ENCODE measurements at places on chromosomes 7 and 10. TPM values are rescaled to one million over a fixed set of nuclear protein-coding genes. Genes with fewer than 3 reads are reported as not detected.

GRCh38 chr7:121219026-121219425 lies 109.8 kb upstream of the WNT16 start:
- DNase-seq: no peak

DNA sequence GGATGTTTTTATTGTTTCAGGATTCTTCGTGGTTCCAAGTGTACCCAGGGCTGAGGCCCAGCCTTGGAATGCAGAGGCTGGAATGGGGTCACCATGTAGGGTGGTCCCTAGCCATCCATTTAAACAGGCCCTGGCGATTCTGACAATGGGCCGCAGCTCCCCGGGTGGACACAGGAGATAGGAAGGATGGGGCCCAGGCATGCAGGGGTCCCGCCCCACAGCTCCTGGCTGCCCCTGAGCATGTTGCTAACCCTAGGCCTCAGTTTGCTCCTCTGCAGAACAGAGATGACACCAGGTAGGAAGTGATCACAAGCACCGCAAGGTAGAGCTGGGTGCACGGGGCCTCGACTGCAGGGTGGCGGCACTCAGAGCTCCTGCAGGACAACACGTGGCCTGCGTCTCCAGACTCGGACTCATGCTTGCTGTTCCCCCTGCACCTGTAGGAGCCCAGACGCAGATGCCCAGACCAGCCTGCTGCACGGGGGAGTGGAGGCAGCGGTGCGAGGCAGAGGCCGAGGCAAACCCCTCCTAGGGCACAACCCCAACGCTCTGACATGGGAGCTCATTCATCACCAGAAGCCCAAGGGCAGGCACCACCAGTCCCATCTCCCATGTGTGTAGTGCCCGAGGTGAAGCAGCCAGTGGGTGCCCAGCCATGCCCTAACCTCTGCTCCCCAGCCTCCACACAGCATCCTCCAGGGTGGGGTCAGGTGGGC lies 25.5 kb downstream of the VIPR2 start:
- DNase-seq: no peak

- no peak for DNase-seq
Measured at GRCh38 chr10:133565441-133566294, at the start of gene SYCE1. SYCE1 (minus strand) TSS chr10:133565583; CDS start chr10:133565529, 54 bp downstream.

DNA sequence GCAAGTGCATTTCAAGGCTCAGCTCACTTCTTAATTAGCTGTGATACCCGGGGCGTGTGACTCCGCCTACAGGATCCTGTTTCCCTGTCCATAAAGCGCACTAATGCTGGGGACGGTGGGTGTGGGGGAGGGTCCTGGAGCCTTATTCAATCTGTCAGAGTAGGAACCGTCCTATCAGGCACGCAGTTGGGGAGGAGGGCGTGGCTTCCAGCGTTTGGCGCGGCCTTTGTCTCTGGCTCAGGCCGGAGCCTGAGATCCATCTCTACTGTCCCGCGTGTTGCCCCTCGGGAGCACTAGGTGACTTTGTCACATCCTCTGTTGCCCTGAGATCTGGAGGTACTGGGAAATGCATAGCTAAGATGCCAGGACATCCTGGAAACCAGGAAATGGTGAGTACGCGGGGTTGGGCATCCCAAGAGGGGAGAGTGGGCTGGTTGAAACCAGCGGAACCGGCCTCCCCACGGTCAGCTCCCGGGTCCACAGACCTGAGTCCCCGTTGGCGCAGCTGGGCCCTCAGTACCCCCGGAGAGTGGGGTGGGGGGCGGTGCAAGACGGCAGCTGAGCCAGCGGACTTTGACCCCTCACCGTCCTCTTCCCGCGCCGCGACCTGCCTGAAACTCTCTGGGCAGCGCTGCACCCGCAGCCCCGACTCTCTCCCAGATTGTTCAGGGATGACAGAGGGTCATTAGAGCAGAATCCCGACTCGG lies 104.4 kb upstream of the ZNF92 start:
- peak; percentile 20 for DNase-seq

DNA sequence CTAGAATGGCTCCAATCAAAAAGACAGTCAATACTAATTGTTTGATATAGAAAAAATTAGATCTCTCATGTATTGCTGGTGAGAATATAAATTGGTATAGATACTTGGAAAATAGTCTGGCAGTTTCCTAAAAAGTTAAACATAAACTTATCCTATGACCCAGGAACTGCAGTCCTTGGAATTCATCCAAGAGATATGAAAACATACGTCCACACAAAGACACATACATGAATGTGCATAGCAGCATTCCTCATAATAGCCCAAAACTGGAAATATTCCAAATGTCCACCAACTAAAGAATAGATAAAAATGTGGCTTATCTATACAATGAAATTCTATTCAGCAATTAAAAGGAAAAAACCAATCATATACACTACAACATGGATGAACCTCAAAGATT lies 128.4 kb downstream of the ZFAND4 start:
- DNase-seq: no peak

DNA sequence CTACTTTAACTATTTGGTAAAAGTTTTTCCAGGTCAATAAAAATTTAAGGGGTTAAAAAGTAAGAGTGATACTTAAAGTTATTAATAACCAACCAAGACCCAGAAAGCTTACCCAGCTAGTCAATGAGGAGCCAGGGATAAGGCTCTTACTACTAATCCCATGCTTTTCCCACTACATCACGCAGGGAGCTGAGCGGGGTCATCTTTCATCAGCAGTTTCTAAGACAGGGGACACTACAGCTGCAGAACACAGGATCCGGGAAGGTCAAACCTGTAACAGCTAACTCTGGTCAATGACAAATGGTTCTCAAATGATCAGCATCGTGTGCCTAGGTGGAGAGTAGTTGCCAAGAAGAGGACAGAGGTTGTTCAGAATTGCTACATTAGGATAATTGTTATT lies 65.1 kb downstream of the RSU1 start:
- no peak for DNase-seq

DNA sequence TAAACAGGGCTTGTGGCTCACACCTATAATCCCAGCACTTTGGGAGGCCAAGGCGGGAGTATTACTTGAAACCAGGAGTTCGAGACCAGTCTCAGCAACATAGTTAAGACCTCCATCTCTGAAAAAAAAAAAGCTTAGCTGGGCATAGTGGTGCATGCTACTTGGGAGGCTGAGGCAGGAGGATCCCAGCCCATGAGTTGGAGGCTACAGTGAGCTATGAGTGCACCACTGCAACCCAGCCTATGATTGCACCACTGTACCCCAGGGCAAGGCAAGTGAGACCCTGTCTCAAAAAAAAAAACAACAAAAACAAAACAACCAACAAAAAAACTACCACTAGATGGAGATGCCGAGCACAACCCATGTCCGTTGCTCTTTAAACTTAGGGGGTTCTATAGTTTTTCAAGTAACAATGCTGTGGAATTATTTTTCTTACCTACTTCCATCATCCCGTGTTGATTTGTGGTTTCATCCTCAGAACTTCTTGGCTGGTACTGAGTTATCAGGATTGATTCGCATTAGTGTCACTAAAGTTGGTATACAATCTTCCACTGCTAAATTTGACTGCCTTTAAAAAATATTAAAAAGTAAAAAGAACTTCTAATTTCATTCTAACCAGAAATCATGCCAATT lies 12.2 kb upstream of the REPIN1 start:
- peak; percentile 48 for DNase-seq

DNA sequence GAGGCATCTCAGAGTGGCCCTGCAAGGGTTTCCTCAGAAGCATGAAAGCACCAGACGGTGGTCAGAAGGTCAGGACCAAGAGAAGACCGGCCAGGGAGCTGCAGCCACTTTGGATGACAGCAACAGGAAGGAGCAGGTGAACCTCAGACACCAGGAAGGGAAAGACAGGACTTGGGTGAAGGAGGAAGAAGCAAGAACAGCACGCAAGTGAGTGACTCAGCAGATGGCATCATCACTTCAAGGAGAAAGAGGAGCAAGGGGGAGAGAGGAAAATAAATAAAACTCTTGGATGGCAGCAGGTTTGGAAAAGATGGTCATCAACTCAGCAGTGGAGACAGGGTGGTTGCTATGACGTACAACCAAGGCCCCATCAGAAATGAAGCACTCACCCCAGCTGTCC lies 31.6 kb downstream of the NCAPG2 start:
- peak; percentile 63 for DNase-seq

- DNase-seq: no peak
Measured at GRCh38 chr7:110750931-110751605, 339.9 kb upstream of the LRRN3 start.

DNA sequence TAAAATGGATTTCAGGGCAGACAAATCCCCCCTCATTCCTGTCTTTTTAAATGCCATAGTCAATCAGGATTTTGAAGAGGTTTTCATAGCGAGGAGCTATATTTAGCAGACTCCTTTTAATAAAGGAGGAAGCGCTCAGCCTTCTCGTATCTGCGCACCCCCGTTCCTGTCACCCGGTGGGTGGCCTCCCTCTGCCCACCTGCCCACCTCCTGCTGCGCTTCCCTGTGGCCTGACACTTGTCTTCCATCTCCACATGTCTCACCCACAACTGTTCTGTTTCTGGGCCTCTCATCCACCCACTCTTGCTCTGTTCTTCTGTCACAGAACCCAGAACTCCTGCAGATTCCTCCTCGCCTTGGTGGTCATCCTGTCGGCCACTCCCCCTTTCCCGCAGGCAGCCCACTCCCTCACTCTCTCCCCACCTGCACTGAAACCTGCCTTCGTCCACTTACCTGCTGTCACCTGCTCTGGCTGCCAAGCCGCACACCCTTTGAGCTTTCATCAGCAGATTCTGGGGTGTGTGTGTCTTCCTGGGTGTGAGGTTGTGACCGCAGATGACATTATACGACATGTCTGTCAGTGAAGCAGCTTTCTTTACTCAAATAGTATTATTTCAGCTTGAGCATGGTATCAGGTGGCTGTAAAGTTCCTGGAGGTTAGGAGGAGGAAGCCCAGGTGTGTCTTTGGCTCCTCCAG lies 163.5 kb upstream of the AGK start:
- DNase-seq: no peak

The NXPH1 gene
- total RNA-seq: not detected

DNA sequence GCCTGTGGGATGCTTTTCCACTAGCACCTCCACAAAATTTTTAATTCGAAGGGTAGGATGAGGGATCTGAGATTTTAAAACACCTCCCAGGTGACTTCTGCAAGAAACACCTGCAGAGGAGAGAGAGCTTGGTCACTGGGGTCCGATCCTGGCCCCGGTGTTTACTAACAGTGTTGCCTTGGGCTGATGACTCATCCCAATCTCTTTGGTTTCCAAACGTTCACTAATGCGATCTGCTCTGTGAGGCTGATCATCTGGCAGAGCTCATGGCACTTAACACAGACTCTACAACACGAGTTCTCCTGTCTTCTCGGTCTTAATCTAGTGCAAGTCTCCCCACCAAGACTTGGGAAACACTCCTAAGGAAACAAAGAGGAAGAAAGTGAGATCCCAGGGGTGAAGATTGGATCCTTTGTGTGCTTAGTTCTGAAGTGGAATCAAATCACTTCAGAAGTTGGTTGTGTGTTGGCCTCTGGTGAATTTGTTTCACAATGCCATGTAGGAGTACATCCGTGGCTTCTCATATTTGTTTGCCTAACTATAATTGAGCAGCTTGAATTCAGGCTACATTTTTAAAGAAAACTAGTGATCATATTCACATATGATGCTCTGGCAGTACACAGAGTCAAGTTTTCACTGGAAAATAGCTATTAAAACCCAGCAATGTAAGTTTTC lies 407.9 kb downstream of the NRG3 start:
- DNase-seq: no peak

The PTPRN2 gene
- total RNA-seq: not detected

GRCh38 chr7:2803342-2803692 lies 40.8 kb downstream of the GNA12 start:
- no peak for DNase-seq

The TFEC gene
- 0.51 TPM for total RNA-seq

GRCh38 chr7:116689790-116690259 lies 17.8 kb downstream of the MET start:
- DNase-seq: peak; percentile 53

DNA sequence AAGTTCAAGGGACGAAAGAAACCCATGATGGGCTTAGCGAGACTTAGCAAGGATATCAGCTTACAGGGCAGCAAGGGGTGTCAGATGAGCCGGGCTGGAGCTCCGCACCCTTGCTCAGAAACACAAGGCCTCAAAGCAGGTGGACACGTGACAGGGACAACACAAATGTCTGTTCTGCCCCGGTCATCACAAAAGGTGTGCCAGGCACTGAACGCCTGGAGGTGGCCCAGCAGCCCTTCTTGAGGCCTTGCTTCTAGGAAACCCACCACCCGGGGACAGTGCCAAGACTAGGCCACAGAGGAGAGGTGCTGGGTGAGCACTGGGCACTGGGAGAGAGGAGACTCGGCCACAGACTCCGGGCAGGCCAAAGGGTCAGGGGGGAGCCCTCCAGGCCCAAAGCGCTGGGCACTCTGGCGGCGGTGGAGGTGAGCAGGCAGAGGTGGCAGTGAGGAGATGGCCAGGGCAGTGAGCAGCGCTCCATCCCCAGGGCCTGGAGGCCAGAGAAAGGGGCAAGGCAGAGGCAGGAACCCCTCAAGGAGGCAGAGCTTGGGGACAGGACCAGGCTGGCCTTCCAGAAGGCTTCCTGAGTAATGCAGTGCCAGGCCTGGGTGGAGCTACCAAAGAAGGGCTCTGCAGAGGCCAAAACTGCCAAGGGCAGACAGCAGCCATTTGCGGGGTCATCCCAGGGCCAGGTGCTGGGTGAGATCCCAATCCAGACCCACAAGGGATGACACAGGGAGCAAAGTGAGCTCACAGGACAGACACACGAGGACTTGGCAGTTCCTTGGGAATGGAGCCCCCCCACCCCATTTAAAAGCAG lies 22.7 kb downstream of the EBF3 start:
- DNase-seq: no peak

The KCNMA1 gene
- total RNA-seq: 14.2 TPM
